LHCN-M2 (cell line): ENCODE measurements at places on chromosomes 2 and 18.
A peak's percentile ranks its signal among the peaks of the same experiment; 100 is the strongest.

- peak; percentile 88 for DNase-seq
Observed at GRCh38 chr2:40281021-40281940, 170.6 kb downstream of the SLC8A1 start.

- no peak for DNase-seq
Observed at GRCh38 chr2:112814278-112814677, 22.3 kb downstream of the IL1B start.

DNA sequence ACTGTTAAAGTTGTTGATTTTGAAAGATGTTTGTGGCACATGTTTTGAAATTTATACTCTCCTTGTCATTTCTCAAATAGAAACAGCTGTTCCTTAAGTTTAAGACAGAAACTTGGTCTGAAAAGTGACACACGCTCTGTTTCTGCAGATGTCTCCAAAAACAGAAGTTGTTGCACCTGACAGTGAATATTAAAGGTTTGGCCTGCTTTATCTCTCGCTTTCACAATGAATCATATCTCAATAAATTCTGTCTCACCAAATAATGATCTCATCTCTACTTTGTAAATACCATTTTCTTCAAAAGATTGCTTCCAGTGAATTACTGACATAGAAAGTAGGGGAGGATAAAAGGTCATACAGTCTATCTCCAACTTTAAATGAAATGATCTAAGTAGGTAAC is 294.9 kb upstream of the SYT4 start:
- no peak for DNase-seq

- DNase-seq = no peak
Observed at GRCh38 chr2:3044587-3045317, 332.9 kb downstream of the EIPR1 start.

DNA sequence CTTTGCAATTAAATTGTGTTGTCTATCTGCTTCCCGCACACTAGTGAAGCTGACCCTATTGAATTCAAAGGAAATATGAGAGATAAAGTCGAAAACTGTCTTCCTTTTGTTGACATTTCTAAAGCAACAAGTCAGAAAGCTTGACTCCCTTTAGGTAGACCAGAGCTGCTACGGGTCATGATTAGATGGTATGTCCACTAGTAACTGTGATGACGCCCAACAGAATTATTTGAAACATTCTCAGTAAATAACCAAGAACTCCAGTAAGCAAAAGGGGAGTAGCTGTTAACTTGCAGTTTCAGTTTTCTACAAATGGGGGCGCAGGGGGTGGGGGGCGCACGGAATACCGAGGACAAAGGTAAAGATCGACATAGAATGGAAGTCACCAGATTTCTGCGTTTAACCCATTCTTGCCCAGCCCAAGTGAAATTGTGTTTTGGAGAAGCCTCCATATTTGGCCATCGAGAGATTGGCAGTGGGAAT is 56.4 kb downstream of the CRIM1 start:
- no peak for DNase-seq
